H1 (cell line): ENCODE measurements at places on chromosomes 13 and 19.

GRCh38 chr19:50500060-50500752, 10.8 kb downstream of the JOSD2 start:
- H3K27ac ChIP-seq: no peak overlapping the region
- no peaks in the 10 kb centered on the region for H3K36me3 ChIP-seq
- peaks cover 38% of the 10 kb centered on the region for H3K27me3 ChIP-seq

- peaks cover 10% of the 10 kb centered on the region for H3K4me1 ChIP-seq
- H3K4me3 ChIP-seq: no peak overlapping the region
- no peak overlapping the region for H3K27ac ChIP-seq
- H3K36me3 ChIP-seq: no peaks in the 10 kb centered on the region
- no peak for DNase-seq
- H3K27me3 ChIP-seq: no peaks in the 10 kb centered on the region
Measured at GRCh38 chr13:23469951-23470421, 36.5 kb upstream of the SACS start.

DNA sequence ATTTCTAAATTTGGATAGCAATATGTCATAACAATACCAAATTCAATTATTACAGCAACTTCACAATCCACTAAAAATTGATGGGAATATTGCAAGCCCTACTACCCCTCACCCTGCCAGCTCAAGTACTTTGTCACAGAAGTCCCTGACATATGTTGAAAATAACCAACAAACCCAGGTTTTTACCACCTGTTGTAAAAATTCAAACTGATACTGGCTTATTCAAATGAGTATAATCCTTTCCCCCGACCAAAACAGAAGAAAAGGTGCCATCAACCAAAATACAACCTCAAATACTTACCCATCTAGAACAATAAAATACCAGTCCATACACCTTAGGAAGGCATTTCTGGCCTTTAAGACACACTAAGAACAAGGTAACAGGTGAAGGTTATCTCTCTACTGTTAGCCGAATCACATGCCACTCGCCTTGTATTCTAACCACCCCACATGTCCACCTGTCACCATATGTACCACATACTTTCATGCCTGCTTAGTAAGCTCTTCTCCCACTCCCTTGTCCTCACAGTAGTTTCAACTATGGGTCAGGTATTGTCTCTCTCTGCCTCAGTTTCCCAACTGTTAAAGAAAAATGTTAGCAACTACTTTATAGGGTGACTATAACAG, 53.1 kb downstream of the USP12 start:
- H3K27ac ChIP-seq: no peak overlapping the region
- H3K4me3 ChIP-seq: no peak overlapping the region
- no peak for DNase-seq

- no peaks in the 10 kb centered on the region for H3K36me3 ChIP-seq
- no peak for DNase-seq
- H3K4me3 ChIP-seq: no peak overlapping the region
Measured at GRCh38 chr19:30158893-30159245, 213.3 kb upstream of the ZNF536 start.

DNA sequence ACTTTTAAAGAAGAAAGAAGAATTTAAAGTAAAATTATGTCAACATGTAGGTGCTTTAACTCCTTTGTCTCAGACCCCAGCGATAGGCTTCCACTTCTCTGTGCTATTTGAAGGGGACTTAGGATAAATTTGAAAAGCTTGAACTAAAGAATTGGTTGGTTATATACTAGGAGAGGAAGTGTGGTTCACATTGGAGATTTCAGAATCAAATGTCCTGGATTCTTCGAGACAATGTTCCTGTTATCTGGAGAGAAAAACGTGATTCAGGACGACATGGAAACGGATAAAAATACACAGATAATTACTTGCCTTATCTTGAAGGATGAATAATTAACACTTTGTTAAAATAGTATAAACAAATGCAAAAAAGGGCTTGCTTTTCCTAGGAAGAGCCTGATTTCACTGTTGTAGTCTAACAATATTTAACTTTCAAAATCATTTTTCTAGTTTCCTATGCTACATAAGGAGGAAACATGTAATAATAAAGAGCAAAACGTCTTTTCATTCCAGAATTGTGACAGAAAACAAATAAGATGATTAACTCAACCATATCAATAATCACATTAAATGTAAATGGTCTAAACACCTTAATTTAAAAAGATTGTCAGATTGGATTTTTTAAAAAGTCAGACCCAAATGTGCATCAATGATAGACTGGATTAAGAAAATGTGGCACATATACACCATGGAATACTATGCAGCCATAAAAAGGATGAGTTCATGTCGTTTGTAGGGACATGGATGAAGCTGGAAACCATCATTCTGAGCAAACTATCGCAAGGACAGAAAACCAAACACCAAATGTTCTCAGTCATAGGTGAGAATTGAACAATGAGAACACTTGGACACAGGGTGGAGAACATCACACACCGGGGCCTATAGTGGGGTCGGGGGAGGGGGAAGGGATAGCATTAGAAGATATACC, 724 bp upstream of the ZNF780A start:
- H3K27ac ChIP-seq: no peak overlapping the region
- H3K27me3 ChIP-seq: no peaks in the 10 kb centered on the region
- DNase-seq: no peak
- peaks cover 2% of the 10 kb centered on the region for H3K4me1 ChIP-seq
- peak overlapping the region; percentile 92 for H3K4me3 ChIP-seq
- no peaks in the 10 kb centered on the region for H3K36me3 ChIP-seq

DNA sequence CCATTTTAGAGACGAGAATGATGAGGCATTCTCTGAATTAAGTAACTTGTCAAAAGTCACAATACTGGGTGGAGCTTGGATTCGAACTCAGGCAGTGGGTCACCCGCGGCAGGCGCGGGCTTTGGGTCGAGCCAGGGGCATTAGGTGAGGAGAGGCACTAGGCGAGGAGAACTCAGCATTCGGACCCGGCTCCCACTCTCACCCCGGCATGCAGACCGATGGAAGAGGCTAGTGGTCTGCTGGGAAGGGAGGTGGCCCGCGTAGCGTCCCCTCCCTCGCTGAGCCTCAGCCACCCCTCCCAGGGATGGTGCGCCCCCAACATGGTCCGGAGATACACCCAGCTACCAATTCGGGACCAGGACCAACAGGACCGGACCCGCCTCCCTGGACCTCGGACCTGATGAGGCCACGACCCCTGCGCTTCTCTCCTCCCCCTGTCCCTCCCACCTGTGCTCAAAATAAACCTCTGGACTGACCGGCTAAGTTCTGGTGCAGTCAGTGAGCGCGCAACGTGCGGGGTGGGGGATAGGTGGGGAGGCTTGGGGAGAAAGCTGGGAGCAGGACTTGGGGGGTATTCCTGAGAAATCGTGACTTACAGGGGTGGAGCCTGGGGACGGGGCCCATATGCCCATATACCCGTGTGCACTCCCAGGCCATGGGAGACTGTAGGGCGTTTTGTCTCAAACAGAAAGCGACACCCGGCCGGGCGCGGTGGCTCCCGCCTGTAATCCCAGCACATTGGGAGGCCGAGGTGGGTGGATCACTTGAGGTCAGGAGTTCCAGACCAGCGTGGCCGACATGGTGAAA, 1.3 kb upstream of the SNAPC2 start:
- H3K27me3 ChIP-seq: peaks cover 44% of the 10 kb centered on the region
- no peak overlapping the region for H3K4me3 ChIP-seq
- DNase-seq: no peak
- H3K36me3 ChIP-seq: no peaks in the 10 kb centered on the region
- peaks cover 15% of the 10 kb centered on the region; the same call in 1 of the 2 replicates for H3K4me1 ChIP-seq
- no peak overlapping the region for H3K27ac ChIP-seq

DNA sequence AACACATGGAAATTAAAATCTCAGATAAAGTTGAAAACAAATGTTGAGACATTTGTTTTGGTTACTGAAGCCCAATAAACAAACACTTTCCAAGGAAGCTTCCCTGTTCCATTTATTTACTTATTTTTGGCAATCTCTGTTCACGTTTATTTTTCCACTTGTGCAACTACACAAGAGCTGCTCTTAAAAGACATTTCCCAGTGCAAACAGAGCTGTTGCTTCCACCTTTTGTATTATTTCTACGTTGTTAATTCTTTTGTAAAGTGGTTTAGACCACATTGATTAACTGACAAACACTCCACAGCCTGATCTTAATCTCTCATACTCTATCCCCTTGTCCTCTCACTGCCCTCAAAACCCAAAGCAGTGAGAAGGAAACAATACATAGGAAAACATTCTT, 757.6 kb downstream of the LIG4 start:
- no peaks in the 10 kb centered on the region for H3K4me1 ChIP-seq
- no peak overlapping the region for H3K27ac ChIP-seq
- no peak for DNase-seq
- H3K4me3 ChIP-seq: no peak overlapping the region

DNA sequence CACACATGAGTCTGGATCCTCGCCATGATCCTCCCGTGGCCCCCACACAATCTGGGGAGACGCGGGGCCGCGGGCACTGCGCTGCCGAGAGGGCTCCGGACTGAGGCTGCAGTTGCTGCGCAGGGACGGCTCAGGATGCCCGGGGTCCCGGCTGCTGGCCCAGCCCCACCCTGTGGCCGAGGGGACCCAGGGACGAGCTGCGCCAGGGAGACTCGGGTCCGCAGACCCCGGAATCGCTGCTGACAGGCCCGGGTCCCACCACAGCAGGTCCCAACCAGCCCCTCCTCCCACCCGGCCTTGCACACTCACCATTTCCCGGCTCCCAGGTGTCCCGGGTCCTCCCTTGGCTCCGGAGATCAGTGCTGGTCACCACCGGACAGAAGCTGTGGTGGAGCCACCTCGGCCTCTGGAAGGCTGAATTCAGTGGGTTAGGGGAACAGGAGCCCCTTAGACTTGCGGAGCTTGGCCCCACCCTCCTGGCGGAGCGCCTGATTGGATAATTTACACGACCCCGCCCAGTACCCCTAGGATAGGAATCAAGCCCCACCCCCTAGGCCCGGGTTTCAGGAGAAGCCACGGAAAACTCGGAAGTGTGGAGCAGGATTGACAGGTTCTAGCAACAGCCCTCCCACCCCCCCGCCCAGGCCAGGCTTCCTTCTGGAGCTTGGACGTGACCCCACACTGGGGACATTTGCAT, 57.4 kb downstream of the ZNF44 start:
- no peak overlapping the region for H3K4me3 ChIP-seq
- H3K27me3 ChIP-seq: no peaks in the 10 kb centered on the region
- DNase-seq: no peak
- no peaks in the 10 kb centered on the region for H3K36me3 ChIP-seq
- H3K4me1 ChIP-seq: no peaks in the 10 kb centered on the region
